ENCODE measurements at places on chromosomes 16 and 17. TPM values are rescaled to one million over a fixed set of nuclear protein-coding genes. Genes with fewer than 3 reads are reported as not detected.
A peak's percentile ranks its signal among the peaks of the same experiment; 100 is the strongest.

CAPNS2 gene
- 177 TPM for total RNA-seq

PERCC1 gene
- not detected for total RNA-seq

DNAI2 gene
- total RNA-seq = not detected

TMEM92 gene
- total RNA-seq = 1.3 TPM

CCL15 gene
- not detected for total RNA-seq

ADGRG1 gene
- total RNA-seq = 107 TPM

SLC16A11 gene
- total RNA-seq = 3.2 TPM

CLEC18B gene
- 0.72 TPM for total RNA-seq

GRIN2C gene
- not detected for total RNA-seq

SALL1 gene
- not detected for total RNA-seq

DNA sequence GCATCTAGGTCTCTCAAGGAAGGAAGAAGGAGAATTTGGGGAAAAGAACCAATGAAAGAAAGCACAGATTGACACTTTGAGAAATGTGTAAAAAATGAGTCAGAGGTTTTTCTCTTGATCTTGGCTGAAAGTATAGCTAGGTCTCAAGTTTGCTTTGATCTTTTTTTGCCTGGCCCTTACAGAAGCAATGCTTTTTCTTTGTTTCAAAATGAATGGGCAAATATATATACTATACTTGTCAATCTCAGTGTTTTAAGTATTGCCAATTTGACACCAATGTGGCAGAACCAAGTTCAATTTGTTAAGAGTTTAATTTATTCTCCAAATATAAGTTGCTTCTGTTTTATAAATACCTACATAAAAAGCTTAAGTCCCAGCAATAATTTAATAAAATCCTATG lies 119.6 kb downstream of the PPM1E start:
- no peak for DNase-seq
- H3K36me3 ChIP-seq = no peaks in the 10 kb centered on the region
- H3K4me1 ChIP-seq = no peaks in the 10 kb centered on the region

GRCh38 chr16:18803569-18804462 lies 2.5 kb upstream of the ARL6IP1 start:
- H3K4me1 ChIP-seq = peaks cover 32% of the 10 kb centered on the region
- no peak overlapping the region for H3K4me3 ChIP-seq
- no peak for DNase-seq
- H3K27me3 ChIP-seq = no peaks in the 10 kb centered on the region

- DNase-seq = no peak
- no peaks in the 10 kb centered on the region for H3K36me3 ChIP-seq
- H3K4me1 ChIP-seq = no peaks in the 10 kb centered on the region
- no peak overlapping the region for H3K4me3 ChIP-seq
These were observed 11.8 kb upstream of the MLYCD start for GRCh38 chr16:83887080-83887479.

- DNase-seq = no peak
- H3K36me3 ChIP-seq = no peaks in the 10 kb centered on the region
- H3K27ac ChIP-seq = no peak overlapping the region
- H3K27me3 ChIP-seq = no peaks in the 10 kb centered on the region
These were observed 389.6 kb upstream of the DYNLRB2 start for GRCh38 chr16:80150978-80151721.

- peaks cover 45% of the 10 kb centered on the region for H3K4me1 ChIP-seq
- H3K27ac ChIP-seq = peak overlapping the region; percentile 85
- peak overlapping the region; percentile 94 for H3K4me3 ChIP-seq
- H3K27me3 ChIP-seq = no peaks in the 10 kb centered on the region
- DNase-seq = peak; percentile 83
- no peaks in the 10 kb centered on the region for H3K36me3 ChIP-seq
These were observed 1.0 kb downstream of the ZNRF1 start for GRCh38 chr16:74999609-75000480.

DNA sequence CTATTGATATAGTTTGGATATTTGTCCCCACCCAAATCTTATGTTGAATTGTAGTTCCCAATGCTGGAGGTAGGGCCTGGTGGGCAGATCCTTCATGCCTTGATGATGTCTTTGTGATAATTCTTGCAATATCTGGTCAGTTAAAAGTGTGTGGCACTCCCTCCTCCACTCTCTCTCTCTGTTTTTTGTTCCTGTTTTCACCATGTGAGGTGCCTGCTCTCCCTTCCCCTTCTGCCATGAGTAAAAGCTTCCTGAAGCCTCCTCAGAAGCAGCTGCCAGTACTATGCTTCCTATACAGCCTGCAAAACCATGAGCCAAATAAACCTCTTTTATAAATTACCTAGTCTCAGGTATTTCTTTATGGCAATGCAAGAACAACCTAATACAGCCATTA lies 47.3 kb downstream of the TOM1L2 start:
- no peaks in the 10 kb centered on the region for H3K36me3 ChIP-seq
- no peak for DNase-seq
- no peak overlapping the region for H3K4me3 ChIP-seq
- no peak overlapping the region for H3K27ac ChIP-seq

- no peak for DNase-seq
- H3K4me1 ChIP-seq = peaks cover 26% of the 10 kb centered on the region
- H3K27ac ChIP-seq = no peak overlapping the region
- peaks cover 3% of the 10 kb centered on the region for H3K36me3 ChIP-seq
- no peak overlapping the region for H3K4me3 ChIP-seq
- no peaks in the 10 kb centered on the region for H3K27me3 ChIP-seq
These were observed 149.3 kb downstream of the SOCS1 start for GRCh38 chr16:11106726-11107125.

DNA sequence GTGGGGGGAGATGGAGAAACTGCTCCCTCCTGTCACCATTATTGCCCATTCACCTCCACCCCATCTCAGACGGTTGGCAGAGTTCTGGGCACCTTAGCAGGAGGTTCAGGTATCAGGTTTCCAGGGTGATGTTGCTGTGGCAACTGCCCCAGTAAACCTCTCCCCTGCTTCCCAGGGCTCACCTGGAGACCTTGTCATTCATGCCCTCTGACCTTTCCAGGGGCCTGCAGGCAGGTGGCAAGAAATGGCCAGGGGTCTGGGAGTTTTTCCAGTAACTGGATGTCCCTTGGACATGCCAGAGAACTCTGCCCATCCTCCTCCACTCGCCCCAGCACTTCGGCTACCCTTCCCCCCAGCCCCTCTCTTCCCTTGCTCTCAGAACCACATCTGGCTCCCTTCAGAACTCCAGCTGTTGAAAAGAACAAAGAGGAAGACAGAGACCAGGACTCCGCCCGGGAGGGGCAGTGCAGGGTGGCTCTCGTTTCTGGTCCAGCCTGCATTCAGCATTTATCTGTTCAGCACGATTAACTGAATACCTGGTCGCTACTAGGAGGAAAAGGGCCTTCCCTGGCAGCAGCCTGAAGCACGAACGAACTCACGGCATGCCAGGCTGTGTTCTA lies 8.5 kb downstream of the MLLT6 start:
- H3K27ac ChIP-seq = no peak overlapping the region
- H3K36me3 ChIP-seq = peaks cover 83% of the 10 kb centered on the region
- no peak for DNase-seq
- peaks cover 16% of the 10 kb centered on the region for H3K4me1 ChIP-seq

- no peaks in the 10 kb centered on the region for H3K36me3 ChIP-seq
- H3K27ac ChIP-seq = no peak overlapping the region
- no peaks in the 10 kb centered on the region for H3K27me3 ChIP-seq
- no peak overlapping the region for H3K4me3 ChIP-seq
- no peaks in the 10 kb centered on the region for H3K4me1 ChIP-seq
These were observed 11.7 kb downstream of the PRKCA start for GRCh38 chr17:66313995-66314659.

DNA sequence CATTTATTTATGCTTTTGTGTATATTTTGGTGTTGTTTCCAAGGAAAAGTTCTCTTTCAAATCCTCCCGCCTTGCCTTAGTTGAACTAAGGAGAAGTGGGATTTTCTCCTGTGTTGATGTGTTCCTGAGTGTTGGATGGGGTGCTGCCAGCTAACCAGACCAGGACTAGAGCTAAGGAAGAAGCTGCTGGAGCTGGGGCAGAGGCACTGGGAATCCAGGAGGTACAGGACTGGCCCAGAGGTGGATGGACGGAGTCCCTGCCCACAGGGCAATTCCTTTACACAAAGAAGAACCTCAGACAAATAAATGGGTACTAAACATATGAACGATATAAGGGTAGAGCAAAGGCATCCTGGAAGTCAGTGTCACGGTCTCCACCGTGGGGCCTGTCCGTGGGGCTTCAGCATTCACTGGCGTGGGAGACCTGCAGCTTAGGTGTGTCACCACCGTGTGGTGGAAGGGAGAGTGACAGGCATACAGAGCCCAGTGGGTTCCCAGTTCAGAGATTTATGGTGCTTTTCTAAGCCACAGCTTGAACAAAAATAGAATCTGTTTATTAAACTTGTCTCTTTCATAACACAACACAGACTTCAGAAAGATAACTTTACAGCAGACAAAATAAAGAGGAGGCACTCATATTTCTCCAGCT lies 270.7 kb downstream of the NTN1 start:
- no peaks in the 10 kb centered on the region for H3K27me3 ChIP-seq
- H3K4me3 ChIP-seq = no peak overlapping the region
- no peak for DNase-seq
- peaks cover 9% of the 10 kb centered on the region for H3K4me1 ChIP-seq

GRCh38 chr16:53123747-53124146 lies 69.0 kb downstream of the CHD9 start:
- H3K27ac ChIP-seq = no peak overlapping the region
- no peak overlapping the region for H3K4me3 ChIP-seq
- H3K4me1 ChIP-seq = peaks cover 6% of the 10 kb centered on the region
- H3K36me3 ChIP-seq = no peaks in the 10 kb centered on the region
